ENCODE measurements at places on chromosomes 16 and 17.

- DNase-seq, result no peak
Observed at GRCh38 chr17:81238490-81238814, 403 bp downstream of the TEPSIN start.

DNA sequence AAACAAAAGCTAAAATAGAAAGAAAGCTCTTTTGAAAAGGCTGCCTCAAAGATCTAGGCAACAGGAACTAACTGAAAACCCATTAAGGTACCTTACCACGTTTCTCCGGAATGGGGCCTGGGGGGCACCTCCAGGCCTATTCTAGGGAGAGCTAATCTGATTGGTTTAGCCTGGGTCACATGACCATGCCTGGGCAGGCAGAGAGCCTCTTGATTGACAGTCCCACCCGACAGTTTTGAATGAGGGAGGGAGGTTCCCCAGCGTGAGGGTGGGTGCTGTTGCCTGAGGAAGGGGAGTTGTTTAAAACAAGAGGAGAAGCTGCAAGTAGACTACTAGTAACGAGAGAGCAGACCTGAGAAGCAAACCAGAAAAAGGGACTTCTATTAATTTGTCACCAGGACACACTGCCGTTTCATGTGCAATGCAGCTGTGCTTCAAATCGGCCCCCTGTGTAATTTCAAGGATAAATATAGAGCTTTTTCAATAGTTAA lies 143.4 kb upstream of the HS3ST2 start:
- no peak for DNase-seq

DNA sequence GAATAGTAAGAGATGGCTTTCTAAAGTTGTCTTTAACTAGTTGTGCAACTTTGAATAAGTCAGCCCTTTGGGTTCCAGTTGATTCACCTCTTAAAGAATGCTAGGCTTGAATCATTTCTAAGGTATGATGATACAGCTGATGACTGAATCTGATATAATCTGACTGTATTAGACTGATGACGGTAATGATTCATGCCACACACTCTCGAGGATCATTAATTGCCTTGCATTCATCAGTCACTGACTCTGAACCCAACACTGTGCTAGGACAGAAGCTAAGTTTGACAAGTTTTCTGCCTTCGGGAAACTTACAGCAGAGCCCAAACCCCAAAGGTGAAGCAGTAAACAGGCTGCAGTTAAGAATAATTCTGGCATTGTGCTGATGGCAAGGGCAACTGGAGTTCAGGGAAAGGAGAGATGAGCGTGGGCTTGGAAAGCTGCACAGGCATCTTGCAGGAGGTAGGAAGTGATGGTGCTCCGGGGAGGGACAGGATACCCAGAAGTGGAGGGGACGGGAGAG lies 25.8 kb downstream of the ASIC2 start:
- DNase-seq, result no peak

- DNase-seq, result no peak
Observed at GRCh38 chr17:77608431-77608830, 350.1 kb upstream of the TNRC6C start.

DNA sequence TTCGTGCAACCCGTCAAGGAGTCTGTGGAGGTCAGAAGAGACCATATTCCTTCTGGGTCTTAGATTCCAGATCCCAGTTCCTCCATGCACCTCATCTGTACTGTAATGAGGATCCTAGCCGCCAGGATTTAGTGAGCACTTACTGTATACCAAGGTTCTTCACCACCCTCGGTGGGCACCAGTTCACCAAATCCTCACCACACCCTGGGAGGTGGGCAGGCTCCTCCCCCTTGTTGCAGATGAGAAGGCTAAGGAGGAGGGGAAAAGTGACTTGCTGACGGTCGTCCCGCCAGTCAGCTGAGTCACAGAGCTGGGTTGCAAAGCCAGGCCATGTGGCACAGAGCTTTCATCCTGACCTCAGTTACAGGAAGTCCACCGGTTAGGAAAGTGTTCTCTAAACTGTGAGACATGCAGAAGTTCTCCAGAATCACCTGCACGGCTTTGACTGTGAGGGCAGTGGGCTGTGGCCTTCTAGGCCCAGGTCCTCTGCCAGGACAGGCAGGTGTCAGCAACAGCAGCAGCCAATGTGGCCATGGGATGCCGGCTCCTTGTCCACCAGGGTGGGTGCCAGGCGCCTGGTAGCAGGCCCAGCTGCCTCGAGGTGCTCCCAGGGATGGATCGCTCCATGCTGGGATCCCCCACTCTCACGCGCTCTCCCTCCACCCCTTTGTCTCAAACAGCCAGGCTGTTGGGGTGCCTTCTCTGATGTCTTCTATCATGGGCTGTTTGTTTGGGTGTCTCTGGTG lies 240.3 kb upstream of the GSE1 start:
- DNase-seq, result no peak

Measured in activated CD4-positive, alpha-beta T cell treated with anti-CD3 and anti-CD28 coated beads for 1 hour (primary cell).